Epithelial cell of proximal tubule (primary cell): ENCODE measurements at places on chromosomes 2 and 18.

DNA sequence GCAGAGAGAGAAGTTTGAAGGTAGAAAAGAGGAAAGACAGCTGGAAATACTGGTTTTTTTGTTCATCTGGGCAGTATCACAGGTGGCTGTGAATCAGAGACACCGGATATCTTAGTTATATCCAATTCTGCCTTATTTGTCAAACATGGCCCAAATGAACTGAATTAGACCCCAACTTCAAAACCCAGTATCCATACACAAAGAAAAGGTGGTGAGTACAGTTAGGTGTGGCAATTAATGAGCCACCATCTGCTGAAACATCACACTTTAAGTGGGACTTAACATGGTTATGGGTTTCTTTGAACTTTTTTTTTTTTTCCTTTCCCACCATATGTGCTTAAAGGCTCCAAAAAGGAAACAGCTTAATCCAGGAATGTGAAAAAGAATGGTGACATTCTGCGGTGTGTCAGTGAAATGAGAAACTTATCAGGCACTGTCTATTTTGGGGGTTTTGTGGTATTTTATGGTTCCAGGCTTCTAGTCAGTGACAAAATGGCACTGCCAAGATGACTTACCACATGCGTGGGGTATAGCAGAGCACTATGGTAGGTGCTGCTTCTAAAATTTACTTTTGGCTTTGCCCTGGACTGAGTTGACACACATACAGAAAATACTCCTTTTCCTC lies 5.0 kb upstream of the TMEM178A start:
- DNase-seq, result no peak

DNA sequence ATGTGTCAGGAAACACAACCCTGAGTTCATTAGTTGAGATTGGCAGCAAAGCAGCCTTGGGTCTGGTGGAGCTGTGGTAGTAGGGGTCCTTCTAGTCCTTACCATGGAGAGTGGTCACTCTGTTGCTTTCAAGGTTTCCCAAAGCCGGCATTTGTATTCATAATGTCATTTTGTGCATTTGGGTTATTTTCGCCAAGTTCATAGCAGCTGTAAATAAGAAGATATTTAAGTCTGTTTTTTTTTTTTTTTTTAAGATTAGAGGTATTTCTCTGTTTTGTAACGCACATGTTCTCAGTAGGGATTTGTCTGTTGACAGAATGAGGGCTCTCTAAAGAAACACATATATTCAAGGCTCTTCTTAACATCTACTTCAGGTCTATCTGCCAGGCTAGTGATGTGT lies 114.1 kb downstream of the PRPF40A start:
- DNase-seq, result no peak

DNA sequence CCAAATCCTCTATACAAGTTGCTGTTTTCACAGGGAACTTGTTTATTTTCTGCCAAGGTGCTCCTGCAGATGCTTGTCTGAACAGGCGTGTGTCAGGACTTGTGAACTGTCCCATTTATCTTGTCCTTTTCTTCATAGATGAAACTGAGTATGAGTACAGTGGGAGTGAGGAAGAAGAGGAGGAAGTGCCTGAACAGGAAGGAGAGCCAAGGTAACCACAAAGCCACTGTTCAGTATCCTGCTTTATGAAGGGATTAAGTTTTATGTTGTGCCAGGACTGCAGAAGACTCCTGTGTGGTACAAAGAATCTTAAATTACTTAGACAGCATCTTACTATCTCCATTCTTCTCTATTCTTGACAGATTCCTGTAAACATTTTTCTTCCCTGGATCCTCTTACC lies 145.0 kb downstream of the MAP4K4 start:
- DNase-seq, result no peak

DNA sequence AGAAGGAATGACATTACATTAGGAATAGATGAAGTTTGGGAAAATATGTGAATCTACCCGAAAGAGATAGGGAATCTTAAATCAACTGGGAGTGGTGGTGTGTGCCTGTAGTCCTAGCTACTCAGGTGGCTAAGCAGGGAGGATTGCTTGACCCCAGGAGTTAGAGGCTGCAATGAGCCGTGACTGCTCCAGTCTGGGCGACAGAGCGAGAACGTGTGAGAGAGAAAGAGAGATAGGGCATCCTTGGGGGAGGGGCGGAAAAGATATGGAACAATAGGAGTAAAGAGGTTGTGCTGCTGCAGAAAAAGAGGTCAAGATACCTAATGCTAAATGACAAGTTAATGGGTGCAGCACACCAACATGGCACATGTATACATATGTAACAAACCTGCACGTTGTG lies 47.1 kb upstream of the ADAM23 start:
- DNase-seq, result no peak

DNA sequence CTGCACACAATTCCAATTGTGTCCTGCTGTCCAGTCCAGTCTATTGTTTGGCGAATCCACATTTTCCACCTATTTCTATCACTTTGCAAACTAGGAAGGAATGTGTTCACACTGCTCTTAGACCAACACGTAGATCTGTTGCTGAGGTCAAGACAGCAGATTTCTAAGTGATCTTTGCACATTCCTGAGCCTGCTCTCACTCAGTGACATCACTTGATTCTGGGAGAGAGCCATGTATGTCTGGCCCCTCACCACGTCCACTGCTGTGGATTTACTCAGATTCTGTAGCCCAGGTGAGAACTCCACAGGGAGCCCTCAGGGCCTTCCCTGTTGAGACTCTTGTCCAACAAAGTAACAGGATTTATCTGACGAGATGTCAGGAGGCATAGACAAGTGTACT lies 317.2 kb downstream of the TSN start:
- no peak for DNase-seq

DNA sequence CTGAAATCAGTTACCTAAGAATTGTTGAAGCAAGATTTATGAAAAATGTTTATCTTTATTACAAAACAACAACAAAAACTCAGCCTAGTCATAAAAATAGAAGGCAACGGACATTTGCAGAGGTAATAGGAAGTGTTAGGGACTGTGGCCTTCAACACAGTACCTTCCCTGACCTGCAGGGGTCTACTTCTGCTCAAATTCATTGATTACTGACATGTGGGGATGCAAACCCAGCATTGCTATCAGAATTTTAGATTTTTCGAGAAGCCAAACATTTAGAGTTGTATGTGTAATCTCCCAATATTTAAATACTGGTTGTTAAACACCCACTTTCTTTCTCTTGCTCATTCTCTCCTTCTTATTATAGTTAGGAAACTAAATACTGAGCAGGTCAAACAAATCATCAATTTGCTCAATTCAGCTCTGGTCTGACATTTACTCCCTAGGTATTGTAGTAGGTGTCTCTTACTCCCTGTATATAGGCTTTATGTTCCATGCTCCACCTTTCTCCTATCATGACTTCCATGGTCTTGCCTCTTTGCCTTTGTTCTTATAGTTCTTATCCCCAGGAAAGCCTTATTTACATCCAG lies 198.5 kb downstream of the UBE2E3 start:
- DNase-seq, result no peak

GRCh38 chr2:45892757-45893156 lies 241.3 kb downstream of the PRKCE start:
- DNase-seq, result no peak

DNA sequence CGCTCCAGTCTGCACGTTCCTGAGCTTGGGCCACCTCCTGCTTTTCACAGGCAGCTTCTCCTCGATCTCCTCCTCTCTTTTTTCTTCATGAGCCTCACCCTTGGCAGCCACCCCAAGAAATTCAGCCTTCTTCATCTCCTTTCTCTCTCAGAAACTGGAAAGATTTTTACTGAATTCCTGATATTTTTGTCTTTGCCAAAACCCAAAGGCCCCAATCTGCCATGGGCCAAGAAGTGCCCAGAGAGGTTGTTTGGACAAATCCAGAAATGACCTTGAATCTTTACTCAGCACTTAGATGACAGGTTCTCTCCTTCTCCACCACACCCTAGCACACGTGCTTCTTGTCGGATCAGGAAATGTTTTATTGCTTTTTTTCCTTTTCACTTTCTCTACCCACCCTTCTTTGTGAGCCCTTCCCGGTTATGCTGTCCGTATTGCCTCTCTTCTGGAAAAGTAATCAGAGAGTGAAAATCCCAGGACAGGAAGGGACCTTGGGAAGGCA lies 134.5 kb upstream of the TNP1 start:
- no peak for DNase-seq

- no peak for DNase-seq
Observed at GRCh38 chr18:46311491-46311890, 207.3 kb downstream of the HAUS1 start.

GRCh38 chr2:45007961-45008295 lies 1.3 kb downstream of the SIX2 start:
- DNase-seq, result no peak

DNA sequence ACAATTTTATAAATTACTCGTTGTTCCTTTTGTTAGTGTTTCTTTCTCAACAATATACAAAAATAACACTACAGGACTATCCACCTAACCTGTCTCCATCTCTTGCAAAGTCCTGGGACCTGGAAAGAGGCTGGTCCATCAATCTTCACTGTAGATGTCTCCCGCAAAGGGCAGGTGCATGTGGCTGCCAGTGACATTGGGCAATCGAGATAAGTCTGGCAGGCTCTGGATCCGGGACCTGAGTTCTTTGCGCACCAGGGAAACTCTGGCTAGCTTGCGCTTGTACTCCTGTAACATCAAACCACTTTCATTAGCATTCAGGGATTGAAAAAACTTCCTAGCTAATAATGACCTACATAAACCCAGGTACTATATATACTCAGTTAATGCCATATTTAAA lies 20.5 kb downstream of the RMP24 start:
- DNase-seq, result no peak

DNA sequence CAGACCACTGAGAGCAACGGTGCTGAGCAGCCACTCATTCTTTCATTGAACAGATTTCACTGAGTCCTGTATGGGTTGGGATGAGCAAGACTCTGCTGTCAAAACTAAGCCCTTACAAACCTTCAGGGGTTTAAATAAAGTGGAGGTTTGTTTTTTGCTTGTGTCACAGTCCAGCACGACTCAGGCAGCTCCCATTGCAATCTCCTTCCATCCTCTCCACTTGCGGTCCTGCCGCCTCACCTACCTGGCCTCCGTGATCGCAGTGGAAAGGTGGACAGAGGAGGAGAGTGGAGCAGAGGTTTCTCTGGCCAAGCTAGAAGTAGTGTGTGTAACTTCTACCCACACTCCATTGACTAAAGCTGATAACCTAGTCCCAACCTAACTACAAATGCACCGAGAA lies 332.2 kb downstream of the ZNF516 start:
- no peak for DNase-seq

DNA sequence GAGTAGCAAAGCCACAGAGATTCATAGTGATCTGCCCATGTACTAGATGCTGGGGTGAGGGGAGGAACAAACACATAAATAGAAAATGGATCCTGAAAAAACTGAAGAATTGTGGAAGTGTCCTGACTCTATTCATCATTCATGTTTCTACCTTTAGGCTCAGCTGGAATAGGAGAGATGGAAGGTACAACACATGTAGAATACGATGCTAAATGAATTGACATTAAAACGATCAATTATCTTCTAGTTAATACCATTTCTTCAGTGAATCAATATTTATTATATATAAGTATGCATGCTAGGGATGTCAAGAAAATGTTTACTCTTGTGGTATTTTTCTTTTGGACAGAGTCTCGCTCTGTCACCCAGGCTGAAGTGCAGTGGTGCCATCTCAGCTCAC lies 159.1 kb downstream of the IRS1 start:
- DNase-seq, result no peak

GRCh38 chr18:24771300-24771699 lies 310.9 kb downstream of the HRH4 start:
- no peak for DNase-seq

GRCh38 chr2:219619235-219619634 lies 8.2 kb upstream of the SLC4A3 start:
- no peak for DNase-seq

GRCh38 chr18:12313530-12314245 lies 5.6 kb downstream of the TUBB6 start:
- no peak for DNase-seq

DNA sequence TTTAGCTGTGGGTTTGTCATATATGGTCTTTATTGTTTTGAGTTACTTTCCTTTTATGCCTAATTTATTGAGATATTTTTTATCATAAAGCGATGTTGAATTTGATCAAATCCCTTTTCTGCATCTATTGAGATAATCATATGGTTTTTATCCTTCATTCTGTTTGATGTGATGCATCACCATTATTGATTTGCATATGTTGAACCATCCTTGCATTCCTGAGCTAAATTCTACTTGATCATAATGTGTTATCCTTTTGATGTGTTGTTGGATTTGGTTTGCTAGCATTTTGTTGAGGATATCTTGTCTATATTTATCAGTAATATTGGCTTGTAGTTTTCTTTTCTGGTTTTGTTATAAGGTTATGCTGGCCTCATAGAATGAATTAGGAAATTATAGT lies 308.5 kb downstream of the ADCYAP1 start:
- DNase-seq, result no peak
